ENCODE measurements at places on chromosomes 16 and 17. TPM values are rescaled to one million over a fixed set of nuclear protein-coding genes. Genes with fewer than 3 reads are reported as not detected.

The KRT24 gene
- 0.31 TPM for total RNA-seq

The DNAAF8 gene
- total RNA-seq, result 0.41 TPM

The KRT34 gene
- total RNA-seq, result 0.51 TPM

The HBQ1 gene
- not detected for total RNA-seq

The DYNLRB2 gene
- total RNA-seq, result not detected

The RNF43 gene
- 3.5 TPM for total RNA-seq

The CCL4 gene
- total RNA-seq, result 2.7 TPM

The GPR139 gene
- not detected for total RNA-seq

The ABCC11 gene
- 0.41 TPM for total RNA-seq

The RAB26 gene
- total RNA-seq, result not detected

GRCh38 chr17:48642843-48643696, 16.9 kb upstream of the HOXB9 start:
- DNase-seq, result no peak

DNA sequence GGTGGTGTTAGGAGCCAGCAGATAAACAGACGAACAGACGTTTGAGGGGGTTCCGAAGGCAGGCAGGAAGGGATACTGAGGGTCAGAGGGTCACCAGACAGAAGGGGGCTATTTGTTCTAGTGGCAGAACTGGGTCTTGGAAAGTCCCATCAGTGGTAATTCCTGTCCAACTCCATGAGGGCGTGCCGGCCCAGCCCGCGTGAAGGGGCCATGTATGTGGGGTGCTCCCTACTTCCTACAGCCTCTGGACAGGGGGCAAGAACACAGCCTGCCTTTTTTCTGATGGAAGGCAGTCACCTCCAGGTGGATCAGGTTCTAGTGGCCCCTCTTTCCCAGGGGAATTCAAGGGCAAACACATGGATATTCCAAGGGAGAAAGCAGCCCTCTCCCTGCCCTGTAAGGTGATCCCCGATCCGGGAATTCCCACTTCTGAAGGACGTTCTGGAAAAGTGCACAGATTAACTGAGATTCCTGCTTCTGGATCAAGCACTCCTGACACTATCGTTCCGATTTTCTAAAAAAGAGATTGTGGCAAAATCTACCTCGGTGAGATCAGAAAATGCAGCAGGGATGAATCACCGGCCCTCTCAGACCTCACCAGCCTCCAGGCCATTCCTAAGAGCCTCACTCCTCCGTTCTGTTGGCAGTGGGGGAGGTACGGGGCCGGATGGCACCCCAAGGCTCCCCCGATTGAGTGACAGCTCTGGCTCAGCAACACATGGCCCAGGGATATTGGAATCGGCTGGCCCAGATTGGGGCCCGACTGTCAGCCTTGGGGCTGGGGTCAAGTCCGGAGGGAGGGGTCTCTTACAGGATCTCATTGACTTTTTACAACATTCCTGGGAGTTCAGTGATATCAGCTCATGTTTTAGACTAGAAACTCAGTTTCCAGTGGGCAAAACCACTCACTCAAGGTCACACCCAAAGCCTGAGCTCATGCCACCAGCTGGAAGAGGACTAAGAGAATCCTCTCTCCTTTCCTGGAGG, 12.4 kb downstream of the STX1B start:
- no peak for DNase-seq

GRCh38 chr16:89711601-89712273, 9.0 kb downstream of the VPS9D1 start:
- peak; percentile 71 for DNase-seq

GRCh38 chr16:86988920-86989696, 328.1 kb downstream of the C16orf95 start:
- DNase-seq, result no peak

DNA sequence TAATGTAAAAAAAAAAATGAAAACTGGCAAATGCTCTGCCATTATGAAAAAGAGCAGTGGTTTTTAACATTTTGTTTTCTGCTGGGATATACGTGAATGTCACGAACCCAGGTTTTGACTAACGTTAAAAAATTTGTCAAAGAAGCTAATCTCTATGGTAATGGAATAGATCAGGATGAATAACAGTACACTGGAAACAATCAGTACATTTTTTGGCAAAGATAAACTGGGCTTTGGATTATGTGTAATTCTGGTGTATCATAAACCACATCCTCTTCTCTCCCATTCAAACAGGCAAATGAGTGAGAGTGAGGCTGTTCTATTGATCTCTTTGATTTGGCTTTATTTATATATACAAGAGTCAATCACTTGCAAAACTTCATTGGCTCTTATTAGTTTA, 207.0 kb upstream of the IRX3 start:
- no peak for DNase-seq

- no peak for DNase-seq
Observed at GRCh38 chr17:29008591-29008990, 2.8 kb upstream of the SEZ6 start.

GRCh38 chr16:78955206-78955605, 645.3 kb downstream of the MAF start:
- DNase-seq, result peak; percentile 18

DNA sequence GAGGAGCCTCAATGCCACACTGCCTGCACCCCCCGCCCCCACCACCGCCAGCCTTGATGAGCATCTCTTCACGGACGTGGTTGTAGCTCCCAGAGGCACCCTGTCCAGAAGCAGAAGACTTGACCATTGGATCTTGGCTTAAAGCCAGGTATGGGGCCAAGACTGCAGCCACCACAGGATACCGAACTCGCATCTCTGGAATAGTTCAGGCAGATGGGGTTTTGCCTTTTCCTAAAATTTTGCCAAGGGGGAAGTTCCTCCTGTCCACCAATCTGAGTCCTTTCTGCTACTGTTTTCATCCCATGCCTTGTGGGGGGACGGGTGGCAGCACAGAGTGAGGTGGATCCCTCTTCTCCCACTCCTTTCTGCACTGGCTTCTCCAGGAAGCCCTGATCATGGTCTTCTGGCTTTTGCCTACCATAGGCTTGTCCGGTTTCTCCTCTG, 939 bp downstream of the CORO6 start:
- no peak for DNase-seq

DNA sequence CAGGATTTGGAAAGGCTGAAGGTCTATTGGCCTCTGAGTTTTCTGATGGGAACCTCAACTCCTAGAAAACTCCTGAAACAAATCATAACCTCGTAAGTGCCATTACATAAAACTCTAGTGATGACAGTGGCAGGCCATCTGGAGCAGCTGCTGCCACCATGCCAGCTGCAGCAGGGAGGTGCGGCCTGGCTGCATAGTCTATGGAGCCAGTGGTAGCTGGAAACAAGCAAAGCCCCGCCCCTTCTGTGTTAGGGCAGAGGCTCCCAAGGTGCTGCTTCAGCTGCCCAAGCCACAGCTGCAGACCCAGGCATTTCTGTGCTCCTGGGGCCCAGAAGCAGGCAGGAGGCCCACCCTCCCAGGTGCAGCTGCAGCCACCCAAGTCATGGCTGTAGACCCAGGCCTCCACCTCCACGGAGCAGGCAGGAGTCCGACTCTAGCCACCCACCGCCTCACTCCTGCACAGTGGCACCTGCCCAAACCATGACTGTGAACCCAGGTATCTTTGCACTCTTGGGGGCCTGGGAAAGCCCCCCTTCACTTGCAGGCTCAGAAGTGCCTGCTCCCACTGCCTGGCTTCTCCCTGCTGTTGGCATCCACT, 254.1 kb upstream of the KCNJ16 start:
- peak; percentile 88 for DNase-seq

DNA sequence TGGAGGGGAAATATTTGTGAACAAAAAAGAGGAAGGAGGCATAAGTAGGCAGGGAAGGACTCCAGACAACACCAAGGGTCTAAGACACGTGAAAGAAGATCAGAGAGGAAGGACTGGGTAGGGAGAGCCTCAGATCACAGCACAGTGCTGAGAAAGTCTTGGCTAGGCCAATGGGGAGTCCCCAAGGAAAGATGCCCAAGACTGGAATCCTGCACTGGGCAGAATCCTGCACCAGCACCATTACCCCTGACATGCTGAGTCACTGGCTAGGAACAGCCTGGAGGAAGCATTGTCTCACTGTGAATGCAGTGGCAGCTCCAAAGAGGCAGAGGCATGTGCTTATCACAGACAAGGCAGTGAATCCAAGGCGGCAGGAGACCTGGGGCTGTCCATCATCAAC, 19.2 kb downstream of the CLEC19A start:
- no peak for DNase-seq

- DNase-seq, result no peak
Observed at GRCh38 chr17:46972346-46972745, 6.7 kb downstream of the RPRML start.

GRCh38 chr16:49019081-49019633, 262.5 kb downstream of the CBLN1 start:
- peak; percentile 85 for DNase-seq

DNA sequence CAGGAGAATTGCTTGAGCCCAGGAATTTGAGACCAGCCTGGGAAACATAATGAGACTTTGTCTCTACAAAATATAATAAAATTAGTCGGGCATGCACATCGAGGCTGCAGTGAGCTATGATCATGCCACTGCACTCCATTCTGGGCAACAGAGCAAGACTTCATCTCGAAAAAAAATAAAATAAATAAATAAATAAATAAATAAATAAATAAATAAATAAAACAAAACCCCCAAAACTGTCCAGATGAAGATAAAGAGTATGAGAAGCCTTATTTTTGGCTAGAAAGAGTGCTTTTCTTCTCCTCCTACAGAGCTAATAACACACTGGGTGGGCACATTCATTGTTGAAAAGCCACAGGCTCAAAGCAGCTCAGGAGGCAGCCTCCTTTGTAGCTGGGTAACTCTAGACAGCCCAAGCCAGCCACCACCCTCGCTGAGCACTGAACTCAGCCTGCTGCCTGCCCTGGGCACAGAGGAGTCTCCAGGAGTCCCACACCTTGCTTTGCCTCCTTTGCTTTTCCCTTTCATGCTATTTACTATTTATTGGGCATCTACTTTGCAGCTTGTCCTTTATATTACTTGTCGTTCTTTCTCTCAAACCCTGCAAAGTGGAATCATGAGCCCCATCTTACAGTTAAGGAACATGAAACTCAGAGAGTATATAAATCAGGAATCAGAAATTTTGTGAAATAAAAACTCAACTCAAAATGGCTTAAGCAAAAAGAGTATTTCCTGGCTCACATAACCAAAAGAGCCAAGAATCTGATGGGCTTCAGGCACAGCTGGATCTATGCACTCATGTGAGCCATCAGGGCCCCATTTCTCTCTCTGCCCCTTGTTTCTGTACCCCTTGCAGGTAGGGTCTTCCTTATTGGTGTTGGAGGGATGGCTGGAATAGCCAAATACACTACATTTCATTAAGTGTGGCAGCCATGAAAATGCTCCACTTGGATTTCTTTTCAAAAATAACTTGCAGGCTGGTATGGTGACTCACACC, 18.1 kb upstream of the C16orf87 start:
- DNase-seq, result no peak

GRCh38 chr17:2736956-2737355, 12.5 kb downstream of the CCDC92B start:
- DNase-seq, result no peak

- DNase-seq, result peak; percentile 44
Observed at GRCh38 chr16:67936124-67936879, at the start of gene PSMB10. PSMB10 (minus strand) TSS chr16:67936850; CDS start chr16:67936749, 101 bp downstream.

GRCh38 chr16:73021866-73022495, 25.9 kb downstream of the ZFHX3 start:
- DNase-seq, result no peak

DNA sequence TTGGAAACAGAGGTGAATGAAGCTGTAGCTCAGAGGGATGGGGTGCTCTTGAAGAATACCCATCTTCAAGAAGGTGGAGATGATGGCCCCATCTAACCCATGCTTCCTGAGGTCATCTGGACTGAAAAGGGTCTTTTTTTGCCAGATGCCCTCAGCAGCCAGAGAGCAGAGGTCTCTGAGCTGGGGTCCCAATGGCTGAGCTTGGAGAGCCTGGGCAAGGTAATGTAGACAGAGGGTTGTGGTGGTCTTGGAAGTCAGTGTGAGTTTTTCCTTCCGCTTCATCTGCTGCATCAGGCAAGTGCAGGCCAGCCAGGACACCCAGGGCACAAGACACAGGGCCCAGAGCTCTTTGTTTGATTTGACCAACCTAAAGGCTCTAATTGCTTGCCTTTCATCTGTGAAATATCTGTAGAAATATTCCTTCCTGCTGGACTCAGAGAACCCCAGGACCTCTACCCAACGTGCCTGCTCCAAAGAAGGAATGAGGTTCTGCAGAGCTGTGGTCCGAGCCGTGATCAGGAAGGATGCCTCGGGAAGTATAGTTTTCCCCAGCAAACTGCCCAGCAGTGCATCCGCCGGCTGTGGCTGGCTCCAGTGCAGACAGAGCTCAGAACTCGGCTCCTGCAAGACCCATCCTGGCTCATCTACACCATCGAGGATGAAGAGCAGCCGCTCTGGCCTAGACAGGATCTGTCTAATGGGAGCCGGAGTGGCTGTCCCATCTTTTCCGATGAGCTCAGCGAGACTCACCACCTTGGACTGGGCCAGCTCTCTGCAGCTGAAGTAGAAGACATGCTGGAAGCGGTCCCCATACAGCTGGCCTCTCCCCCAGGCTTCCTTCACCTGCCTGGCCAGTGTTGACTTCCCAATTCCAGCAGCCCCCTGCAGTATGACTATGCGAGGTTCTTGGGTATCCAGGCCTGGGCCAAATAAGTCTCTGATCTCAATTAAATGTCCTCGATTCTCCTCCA, 25.2 kb downstream of the NLRP1 start:
- DNase-seq, result no peak

DNA sequence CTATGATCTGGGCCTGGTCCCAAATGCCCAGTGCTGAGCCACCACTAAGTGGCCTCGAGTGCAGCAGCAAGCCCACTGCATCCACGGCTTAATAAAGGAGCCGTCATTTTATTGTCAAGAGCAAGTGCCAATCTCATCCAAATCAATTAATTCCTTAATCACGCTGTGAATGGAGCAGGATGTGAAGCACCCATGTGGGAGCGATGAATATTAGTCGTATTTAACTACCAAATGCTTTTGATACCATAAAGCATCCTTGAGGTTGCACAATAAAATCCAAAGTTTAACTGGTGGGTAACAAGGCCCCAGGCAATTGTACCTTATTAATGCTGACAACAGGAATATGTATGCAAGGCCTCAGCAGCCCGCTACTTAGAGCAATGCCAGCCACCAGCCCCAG, 226.0 kb upstream of the C16orf82 start:
- no peak for DNase-seq

DNA sequence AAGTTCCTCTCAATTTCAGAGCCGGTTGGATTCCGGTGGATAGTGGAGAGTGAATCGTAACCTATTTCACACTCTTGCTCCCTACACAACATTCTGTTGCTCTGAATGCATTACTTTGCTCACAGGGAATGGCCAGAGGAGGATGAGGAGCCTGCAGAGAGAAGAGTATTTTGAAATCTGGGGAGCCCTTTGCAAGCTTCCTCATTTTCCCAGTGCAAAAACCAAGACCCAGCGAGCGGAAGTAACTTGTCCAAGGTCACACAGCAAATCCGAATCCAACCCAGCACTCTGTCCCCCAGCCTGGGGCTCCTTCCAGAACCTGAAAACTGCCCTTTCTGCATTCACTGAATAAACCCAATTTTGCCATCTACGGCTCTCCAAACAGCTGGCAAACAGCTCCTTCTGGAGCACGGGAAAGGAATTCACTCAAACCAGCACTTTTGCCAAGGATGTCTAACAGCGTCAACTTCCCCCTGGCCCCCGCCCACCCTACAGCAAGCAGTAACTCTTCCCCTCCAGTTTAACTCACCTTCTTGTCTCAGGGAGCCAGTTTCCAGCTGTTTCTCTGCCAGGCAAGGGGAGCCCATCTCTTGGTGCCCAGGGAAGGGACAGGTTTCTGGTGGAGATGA, 557 bp downstream of the KCNG4 start:
- DNase-seq, result peak; percentile 58
